Fibroblast of skin of scalp (primary cell): ENCODE measurements at places on chromosomes 16 and 17.

DNA sequence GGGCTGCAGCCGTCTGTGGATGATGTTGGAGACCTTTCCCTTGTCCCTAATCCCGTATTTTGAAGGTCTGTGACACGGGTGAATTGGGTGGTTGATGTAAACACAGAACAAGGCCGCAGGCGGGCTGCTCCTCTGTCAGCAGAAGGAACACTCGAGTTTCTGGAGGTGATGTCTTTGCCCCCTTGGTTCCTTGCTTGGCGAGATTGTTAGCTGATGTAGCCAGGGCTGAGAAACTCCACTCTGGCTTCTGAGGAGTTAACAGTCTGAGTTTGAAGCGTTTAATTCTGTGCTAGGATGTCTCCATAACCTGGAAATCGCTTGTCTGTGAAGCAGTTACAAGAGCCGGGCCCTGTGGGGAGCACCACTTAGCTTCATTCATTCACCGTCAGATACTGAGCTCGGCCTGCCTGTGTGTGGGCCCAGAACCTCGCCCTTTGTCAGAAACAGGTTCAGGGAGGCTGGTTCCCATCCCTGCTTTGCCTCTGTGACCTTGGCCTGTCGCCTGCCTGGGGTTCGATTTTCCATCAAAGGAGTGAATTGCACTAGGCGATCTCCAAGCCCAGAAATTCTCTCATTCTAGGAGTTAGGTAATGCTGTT is 1.3 kb downstream of the MAPK8IP3 start:
- DNase-seq, result no peak

DNA sequence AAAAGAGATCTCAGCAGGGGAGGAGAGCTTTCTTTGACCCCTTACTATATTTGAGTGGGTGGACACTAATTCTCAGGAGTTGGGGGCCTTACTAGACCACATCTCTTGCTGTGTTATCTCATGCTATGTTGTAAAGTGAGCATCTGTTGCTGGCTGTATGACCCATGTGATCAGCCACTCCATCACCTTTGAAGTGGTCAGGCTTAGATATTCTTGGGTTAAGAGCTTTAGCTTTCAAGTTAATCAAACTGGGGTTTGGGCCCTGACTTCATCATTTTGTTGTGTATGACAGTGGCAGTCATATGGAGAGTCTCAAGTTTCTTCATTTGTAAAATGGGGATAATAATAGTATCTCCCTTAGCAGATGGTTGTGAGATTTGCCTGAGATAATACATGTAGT is 201.1 kb downstream of the FTO start:
- DNase-seq, result no peak

DNA sequence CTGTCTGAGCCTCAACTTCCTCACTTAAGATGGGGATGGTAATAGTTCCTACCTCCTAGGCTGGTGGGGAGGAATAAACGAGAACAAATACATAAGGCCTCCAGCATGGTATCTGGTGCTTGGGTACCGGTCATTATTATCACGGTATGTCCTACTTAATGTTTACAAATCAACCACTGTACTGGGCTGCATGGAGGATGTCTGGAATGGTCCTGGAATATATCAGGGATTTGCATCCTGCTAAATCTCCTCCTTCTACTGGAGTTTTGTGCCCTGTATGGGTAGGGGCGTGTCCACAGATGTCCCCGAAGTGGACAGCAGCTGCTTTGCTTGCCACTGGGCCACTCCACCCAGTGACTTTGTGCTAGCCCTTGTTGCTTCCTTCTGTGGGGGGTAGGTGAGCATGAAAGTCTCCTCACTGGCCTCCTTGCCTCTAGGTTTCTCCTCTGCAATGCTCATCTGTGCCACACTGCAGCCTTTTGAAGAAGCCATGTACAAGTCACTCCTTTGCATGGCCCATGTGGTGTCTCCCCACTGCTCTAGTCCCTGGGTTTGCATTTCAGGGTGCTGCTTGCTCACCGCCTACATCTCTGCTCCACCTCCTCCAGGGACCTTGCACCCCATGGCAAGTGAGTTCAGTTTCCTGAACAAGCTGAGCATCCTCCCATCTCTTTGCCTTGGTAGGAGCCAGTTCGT is 2.2 kb upstream of the CMIP start:
- no peak for DNase-seq

DNA sequence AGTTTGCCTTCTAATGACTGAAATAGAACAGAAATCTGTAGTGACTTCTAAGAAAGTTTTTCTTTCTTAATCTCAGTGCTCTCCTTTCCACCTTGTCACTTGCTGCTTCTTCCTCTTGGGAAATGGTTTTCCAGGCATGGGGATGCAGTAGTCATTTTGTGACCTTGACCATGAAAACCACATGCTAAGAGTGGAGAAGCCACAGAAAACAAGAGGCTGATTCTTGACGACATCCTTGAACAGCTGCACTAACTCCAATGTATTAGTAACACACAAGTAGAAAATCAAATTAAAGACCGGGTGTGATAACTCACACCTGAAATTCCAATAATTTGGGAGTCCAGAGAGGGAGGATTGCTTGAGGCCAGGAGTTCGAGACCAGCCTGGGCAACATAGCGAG is 15.5 kb upstream of the USP31 start:
- no peak for DNase-seq

- no peak for DNase-seq
These were observed 589.2 kb downstream of the CDH11 start for GRCh38 chr16:64532691-64533090.

DNA sequence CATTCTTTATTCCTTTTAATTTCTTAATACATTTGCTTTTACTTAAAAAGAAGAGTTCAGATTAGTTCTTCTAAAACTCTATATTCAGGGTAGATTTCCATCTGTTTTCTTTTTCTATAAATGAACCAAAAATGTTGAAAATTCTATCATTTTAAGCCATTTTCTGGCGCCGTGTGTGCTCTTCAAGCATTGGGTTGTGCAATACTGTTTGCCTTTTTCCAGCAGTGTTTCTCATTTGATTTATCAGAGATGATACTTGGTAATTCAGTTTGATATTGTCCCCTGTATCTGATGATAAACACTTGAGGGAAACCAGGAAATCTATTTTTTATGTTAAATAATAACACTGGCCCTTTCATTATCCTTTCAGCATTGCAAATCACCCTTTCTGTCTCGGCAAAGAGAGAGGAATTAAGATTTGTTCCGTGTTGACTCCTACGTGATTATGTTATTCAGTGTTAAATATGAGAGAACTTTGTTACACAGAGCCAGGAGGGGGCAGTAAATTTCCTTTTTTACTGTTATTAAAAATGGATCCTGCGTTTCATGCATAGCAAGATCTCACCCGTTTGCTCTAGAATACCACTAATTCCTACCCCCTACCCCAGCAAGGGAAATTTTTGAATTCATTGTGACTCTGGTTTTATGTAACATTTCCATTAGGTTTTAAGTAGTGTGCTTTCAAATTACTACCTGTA is 606.9 kb upstream of the RBFOX1 start:
- DNase-seq, result no peak

- no peak for DNase-seq
These were observed 718 bp downstream of the NDUFAB1 start for GRCh38 chr16:23595246-23595950.

GRCh38 chr16:79419148-79419547 is 181.4 kb downstream of the MAF start:
- DNase-seq, result no peak

- DNase-seq, result no peak
These were observed 40.1 kb downstream of the CPNE2 start for GRCh38 chr16:57132470-57132869.

GRCh38 chr17:31031841-31032240 is 61.0 kb downstream of the RNF135 start:
- no peak for DNase-seq

- DNase-seq, result no peak
These were observed 157.0 kb downstream of the COPRS start for GRCh38 chr17:31702041-31702440.

GRCh38 chr16:57504001-57504400 is 17.7 kb upstream of the DOK4 start:
- DNase-seq, result no peak

GRCh38 chr17:72838068-72838467 is 254.4 kb downstream of the SLC39A11 start:
- DNase-seq, result no peak

- no peak for DNase-seq
These were observed 45.6 kb downstream of the TMC6 start for GRCh38 chr17:78082988-78083387.

- peak; percentile 36 for DNase-seq
These were observed 12.8 kb downstream of the SLC6A2 start for GRCh38 chr16:55668340-55669281.

DNA sequence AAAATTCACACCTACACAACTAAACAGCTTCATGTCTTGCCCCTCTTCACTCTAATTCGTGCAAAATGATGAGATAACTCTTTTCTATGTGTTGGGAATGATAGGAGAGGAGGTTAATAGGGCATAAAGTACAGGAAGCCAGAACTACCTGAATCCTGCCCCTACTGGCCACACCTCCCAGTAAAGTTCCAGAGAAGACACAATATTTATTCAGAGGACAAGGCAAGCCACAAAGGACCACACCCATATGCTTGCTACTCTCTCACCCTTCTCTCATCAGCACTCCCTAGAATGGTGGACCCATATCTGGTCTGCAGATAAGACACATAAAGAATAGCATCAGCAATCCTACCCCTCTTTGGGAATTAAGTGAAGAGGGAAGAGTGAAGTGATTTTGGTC is 74.6 kb downstream of the ZNF18 start:
- no peak for DNase-seq

DNA sequence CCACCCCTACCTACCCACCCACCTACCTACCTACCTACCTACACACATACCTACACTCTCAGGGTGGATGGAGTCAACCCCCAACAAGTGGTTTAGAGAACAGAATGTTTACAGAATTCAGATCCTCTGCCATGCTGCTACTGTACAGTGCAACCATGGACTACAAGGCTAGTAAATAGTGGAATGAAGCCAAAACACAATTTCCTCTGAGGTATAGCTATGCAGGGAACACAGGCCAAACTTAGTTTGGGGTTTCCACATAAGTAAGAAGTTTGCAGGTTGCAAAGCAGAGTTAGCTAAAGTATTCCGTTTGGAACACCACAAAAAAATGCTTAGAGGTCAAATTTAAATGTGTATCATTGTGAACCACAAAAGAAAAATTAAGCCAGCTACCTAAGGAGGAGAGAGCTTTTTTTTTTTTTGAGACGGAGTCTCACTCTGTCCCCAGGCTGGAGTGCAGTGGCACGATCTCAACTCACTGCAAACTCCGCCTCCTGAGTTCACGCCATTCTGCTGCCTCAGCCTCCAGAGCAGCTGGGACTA is 2.7 kb upstream of the AP1G1 start:
- DNase-seq, result no peak

DNA sequence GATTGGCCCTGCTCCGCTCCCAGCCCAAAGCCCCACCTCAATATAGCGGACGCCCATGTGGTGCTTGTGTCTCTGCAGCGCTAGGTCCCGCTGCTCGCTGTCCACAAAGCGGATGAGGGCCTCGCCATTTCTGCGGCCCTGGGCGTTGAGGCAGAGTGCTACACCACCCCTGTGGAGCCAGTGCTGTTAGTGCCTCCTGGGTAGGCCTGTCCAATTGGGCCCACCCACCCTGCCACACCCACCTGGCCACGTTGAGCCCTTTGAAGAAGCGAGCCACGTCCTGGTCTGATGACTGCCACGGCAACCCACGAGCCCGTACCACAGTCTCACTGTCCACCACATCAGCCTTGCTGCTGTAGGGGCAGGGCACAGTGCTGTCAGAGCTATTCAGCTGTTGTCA is 3.6 kb downstream of the ESRP2 start:
- DNase-seq, result no peak

- peak; percentile 33 for DNase-seq
These were observed 1.1 kb upstream of the SLC43A2 start for GRCh38 chr17:1629504-1630310.

GRCh38 chr16:23435500-23435899 is 17.5 kb downstream of the COG7 start:
- DNase-seq, result peak; percentile 48

DNA sequence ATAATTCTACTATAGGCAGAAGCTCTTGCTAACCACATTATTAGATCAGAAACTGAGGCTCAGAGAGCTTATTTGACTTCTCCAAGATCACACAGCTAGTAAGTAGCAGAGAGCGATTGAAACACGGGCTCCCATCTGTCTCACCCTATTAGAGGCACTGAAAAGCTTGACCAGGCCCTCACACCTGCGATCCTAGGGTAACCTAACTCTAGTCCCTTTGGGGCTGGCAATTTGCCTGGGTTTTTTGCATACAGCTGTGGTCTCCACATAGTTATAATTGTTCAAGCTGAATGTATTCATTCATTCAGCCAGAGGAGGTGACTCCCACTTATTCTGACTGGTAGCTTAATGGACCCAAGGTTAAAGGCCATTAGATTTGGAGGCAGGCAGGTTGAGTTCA is 121.2 kb downstream of the ANKFN1 start:
- no peak for DNase-seq

DNA sequence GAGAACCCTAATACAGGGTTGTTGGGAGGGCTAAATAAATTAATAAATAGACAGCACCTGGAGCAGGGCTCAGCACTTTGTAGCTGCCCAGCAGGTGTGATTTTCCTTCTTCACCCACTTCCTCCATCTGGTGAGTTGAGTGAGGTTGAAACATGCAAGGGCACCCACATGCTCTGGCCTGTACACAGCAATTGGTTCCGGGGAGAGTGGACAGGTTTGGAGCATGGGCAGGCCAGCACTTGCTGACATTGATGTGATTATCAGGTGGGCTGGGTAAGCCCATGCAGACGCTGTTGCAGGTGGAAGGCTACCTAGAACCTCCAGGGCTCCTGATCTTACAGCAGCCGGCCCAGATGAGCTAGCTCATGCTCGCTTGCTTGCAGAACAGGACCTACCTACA is 1.3 kb upstream of the MRTFB start:
- DNase-seq, result no peak

DNA sequence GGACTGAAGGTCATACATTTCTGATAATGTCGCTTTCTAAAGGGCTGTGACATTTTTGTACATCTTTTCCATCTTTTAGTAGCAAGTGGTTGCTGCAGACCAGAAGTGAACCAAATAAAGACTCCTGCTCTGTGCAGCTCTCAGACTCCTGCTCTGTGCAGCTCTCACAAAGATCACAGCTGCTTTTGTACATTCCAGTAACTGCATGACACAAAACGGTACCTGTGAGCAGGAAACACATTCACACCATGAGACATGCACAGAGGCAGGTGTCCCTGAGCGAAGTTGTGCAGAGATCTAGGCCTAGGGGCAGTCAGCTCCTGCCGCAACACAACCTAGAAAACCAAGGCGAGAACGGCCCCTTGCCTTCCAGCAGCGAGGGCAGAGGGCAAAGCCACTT is 67.5 kb downstream of the KLHDC4 start:
- DNase-seq, result no peak

GRCh38 chr17:73833775-73834488 is 189.7 kb upstream of the SDK2 start:
- DNase-seq, result peak; percentile 38

DNA sequence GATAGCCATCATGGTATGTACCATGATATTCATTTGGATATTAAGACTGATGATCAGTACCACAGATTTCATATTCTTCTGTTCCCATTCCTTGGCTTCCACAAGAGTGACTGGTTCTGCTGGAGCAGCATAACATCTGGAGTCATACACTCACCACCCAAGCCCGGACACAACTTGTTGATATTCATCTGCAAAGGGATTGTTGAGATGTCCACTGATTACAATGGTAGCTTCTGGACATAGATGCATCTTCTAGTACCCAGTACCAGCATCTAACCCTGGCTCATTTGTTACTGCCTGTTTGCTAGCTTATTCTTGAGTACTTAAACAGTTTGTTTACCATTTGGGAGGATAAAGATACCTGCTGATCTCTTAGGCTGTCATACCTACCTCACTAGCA is 235.7 kb upstream of the AXIN2 start:
- DNase-seq, result no peak
